ENCODE measurements at places on chromosomes 6 and 20.

DNA sequence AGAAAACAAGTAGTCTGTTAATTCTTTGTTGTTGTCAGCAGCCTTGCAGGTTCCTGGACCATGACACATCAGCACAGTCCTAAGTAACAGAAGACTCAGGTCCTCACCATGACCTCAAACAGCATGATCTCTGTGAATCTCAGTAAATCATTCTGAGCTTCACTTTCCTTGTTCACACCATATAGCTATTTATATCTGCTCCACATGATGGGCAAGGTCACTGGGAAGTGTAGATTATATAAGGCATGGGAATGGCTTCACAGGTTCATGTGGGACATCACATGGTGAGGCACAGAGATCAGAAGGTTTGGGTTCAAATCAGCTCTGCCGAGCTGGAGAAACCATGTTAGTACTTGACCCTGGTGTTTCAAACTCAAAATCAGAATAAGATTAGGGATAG, 245.4 kb upstream of the SPTLC3 start:
- DNase-seq: no peak

- no peak for DNase-seq
Observed at GRCh38 chr6:16257999-16258708, 19.8 kb downstream of the GMPR start.

DNA sequence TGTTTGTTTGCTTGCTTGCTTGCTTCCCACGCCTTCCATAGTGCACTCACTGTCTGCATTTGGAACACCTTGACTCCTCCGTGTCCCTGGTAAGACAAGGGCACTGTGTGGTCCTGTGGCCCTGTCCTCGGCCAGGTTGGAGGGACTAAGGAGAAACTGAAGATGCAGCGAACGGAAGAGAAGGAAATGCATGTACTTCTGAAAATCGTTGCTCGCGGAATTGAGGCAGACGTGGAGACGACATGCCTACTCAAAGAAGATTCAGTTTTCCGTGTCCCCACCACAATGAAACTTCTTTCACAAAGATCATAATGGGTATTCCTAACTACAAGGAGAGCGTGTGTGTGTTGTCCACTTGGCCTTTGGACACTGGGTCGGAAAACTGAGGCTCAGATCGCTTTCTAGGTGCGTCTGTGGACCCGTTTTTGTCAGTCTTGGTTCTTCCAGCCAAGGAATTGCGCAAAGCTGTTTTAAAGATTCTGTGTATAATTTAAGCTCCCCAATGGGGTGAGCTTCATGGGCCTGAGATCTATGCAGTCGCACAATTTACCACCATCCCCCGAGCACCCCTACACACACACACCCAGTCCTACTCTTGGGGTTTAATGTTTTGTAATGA, 120.4 kb upstream of the ZNF184 start:
- no peak for DNase-seq

DNA sequence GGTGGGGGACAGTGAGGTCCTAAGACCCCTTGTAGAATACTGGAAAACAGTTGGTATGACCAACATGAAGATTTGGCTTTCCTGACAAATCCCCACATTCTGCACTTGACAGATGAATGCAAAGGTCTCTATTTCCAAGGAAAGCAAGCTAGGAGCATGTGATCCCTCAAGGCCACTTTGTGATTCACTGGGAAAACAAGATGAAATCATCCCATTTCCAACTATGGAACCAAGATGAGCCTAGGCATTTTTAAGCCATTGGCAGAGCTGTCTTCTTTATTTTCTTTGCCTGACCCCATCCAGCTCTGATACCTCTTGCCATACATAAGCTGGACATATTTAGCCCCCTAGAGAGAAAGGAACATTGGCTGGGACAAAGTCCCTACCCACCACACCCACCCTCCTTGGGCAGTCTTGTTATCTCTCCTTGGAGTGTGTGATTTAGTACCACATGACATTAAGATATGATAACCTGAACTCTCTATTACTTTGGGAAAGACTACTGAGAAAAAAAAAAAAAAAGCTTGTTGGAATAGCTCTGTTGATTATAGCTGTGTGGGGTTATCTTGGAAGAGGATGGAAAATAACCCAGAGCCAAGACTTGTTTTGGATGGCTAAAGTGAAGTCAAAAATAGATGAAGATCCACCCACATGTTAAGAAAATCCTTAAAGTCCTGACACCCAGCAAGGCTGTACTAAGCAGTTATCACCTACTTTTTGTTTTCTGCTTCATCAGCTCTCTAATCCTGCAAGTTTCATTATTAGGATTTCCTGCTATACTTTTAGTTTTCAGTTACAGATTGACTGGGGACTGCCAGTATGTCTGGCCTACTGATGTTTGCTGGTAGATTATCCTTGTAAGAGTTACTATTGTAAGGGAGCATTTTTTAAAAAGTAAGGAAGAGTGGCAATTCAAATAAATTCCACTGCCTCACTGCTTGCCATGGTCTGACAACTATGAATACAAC, 90.1 kb upstream of the PREP start:
- no peak for DNase-seq

- no peak for DNase-seq
Observed at GRCh38 chr20:41300383-41300782, 17.1 kb downstream of the ZHX3 start.

DNA sequence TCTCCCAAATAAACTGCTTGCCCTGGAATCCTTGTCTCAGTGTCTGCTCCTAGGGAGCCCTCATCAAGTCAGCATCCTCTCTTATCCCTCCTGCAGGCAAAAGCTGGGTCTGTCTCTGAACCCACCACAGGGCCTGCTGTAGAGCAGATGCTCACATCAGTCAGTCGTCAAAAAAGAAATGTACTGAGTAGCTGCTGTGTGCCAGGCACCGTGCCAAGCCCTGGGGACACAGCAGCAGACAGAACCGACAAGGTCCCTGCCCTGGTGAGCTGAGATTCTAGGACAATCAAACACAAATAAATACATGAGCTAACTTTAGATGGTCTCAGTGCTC, 68.5 kb downstream of the EYA2 start:
- no peak for DNase-seq

DNA sequence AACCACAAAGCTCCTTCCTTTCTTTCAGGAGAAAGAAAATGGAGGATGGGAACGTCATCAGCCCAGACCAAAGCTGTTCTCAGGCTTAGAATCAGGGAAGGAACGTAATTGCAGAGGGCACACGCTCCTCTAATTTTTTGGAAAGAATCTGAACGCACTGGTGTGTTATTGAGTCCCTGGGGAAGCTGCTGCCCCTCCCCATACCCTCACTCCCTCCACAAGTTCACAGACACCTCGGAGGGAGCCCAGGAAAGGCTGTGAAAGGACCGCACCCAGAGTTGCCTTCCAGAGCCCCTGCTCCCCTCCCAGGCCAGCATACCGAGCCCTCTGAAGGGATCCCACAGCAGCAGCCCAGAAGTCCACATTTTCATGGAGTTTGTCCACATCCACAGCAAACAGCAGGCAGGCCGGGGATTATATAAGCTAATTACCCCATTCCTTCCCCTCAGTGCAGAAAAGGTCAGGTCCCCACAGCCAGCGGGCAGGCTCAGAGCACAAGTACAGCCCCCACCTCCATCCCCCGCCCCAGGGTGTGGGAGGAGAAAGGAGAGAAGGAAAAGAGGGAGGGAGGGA, 53.7 kb downstream of the ANKRD60 start:
- DNase-seq: peak; percentile 51

DNA sequence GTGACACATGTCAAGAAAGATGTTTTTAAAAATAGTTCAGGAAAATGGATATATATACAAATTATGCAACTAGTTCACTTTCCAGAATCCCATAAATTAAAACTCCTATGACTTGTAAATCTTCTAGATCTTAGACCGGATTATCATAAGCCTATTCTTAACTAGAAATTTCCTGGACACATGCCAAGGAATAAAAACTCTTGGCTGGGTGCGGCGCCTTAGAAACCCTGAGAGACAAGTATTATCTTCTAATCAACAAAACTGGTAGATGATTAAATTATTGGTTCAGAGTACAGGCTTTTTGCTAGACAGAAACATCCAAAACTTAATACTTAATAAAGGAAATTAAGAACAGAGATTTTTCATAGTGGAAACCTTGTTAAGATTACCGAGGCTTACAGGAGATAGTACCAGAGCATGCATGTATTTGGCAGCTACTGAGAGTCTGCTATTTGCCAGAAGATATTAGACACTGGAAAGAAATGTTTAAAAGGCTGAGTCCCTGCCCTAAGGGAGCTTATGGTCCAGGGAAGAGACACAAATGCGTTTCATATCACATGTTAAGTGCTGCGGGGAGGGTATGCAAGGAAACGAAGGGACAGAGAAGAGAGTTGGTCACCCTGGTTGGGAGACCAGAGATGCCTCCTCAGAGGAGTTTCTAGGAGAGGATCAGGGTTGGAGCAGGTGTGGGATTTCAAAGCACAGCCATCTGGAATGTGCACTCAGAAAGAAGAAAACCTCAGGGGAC, 46.5 kb upstream of the IFNGR1 start:
- no peak for DNase-seq

DNA sequence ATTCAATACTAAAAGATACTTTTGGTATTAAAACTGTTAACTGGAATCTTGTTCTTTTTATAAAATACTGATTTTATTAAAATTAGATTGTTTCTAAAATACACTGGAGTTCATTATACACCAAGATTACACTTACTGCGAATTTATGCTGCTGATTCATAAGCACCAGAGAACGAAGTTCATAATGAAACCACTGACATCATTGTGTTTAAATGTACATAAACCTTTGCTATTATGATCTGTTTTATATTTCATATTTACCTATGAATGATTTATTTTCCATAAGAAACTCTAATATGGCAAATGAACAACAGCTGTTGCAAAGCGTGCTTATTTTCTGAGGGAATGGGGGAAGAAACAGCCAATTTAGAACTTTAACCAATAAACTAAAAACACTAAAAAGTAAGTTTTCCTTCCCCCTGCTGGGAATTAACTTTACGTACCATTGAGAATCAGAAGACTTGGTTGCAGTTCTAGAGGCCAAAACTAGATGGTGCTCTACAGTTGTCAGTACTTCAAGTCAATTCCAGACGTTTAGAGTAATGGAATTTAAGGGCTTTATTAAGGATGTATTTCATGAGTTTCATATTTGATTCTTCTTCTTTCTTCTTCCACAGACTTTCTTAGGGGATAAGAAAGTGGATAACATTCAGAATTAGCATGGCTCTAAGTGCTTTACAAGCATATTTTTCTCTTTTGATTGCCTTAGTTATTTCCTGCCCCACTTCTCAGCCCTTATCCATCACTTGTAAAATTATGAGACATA, 30.8 kb upstream of the COL19A1 start:
- DNase-seq: peak; percentile 51

- peak; percentile 28 for DNase-seq
Observed at GRCh38 chr6:113187661-113188060, 669.5 kb upstream of the MARCKS start.

GRCh38 chr20:25042531-25043498, 15.1 kb downstream of the ACSS1 start:
- no peak for DNase-seq

- no peak for DNase-seq
Observed at GRCh38 chr6:90269334-90269733, 27.3 kb downstream of the BACH2 start.

DNA sequence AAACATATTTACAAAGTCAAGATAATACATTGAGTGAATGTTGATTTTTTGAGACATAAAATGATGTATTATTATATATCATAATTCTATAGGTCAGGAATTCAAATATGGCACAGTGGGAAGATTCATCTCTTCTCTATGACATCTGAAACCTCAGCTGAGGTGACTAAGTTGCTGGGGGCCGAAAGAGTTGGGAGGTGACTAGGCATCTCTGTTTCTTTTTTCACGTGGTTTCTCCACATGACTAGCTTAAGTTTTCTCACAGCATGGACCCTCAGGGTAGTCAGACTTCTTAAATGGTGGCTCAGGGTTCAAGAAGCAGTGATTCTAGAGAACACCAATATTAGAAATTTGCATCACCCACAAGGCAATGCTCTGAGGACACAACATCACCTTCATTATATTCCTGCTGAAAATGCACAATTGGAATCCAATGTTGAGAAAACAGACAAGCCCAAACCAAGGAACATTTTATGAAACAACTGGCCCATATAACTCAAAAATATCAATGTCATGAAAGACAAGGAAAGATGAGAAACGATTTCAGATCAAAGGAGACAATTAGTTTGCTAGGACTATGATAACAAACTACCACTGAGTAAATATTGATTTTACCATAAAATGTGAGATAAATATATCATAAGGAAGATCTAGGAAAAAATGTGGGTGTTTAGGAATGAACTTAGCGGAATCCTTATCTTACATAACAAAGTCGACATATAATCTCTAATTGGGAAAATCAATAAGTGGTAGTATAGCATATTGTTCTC, 273.3 kb upstream of the IRAK1BP1 start:
- DNase-seq: no peak

- no peak for DNase-seq
Observed at GRCh38 chr6:100691972-100692371, 189.2 kb downstream of the ASCC3 start.
